Melanocyte of skin (primary cell): ENCODE measurements at places on chromosomes 3 and 15. TPM values are rescaled to one million over a fixed set of nuclear protein-coding genes. Genes with fewer than 3 reads are reported as not detected.

GRK7 gene
- total RNA-seq, result not detected in 2 replicates

TMIE gene
- total RNA-seq, result not detected in 2 replicates

ROPN1B gene
- total RNA-seq, result 12.0 and 14.5 TPM in 2 replicates

TNNC1 gene
- total RNA-seq, result 0.34 TPM in 1 of 2 replicates, not detected in the other

AGTR1 gene
- total RNA-seq, result 0.36 TPM in 1 of 2 replicates, not detected in the other

CLDN18 gene
- not detected in 2 replicates for total RNA-seq
